ENCODE measurements at places on chromosomes 4 and X.

DNA sequence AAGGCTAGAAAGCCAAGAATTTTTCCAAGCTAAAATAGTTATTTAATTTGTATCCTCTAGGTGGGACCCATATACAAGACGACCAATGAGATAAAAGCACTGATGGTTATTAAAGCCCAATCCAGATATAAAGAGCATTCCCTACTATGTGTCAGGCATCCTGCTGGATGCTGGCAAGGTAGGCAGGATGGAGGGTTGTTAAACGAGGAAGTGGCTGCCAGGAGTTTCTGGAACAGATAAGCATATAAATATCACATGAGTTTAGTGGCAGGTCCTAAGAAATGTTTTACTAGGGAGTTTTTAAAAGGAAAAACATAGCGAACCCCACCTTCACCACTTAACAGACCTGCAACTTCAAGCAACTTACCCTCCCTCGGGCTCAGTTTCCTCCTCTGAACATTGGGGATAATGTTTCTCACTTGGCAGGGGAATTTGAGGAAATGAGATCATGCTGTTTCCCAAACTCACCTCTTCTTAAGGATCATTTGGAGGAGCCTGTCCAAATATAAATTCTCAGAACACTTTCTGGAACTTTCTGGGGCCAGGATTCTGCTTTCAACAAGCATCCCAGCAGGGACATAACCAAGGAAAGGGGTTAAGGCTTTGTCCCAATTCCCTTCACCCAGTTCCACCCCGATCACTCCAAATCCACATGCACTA, 94.3 kb upstream of the LDB2 start:
- DNase-seq = no peak

- DNase-seq = no peak
Measured at GRCh38 chr4:98603683-98604521, 54.5 kb downstream of the TSPAN5 start.

GRCh38 chrX:110847334-110847733, 51.7 kb upstream of the CHRDL1 start:
- no peak for DNase-seq

DNA sequence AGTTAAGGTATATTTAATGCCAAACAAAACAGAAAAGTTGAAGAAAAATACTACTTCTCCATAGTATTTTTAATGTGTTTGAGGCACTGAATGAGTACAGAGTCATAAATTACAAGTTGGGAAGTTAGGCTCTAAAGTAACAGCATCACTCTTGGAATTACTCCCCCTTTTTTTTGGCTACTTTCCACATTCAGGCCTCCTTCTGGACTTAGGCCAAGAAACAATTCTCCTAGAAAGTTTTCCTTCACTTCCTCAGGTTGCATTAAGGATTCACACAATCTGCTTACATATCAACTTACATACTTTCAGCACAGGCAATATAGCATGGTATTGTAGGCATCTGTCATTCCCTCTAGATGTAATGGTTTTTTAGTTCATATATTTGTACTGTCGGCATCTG, 52.1 kb downstream of the TMEM165 start:
- DNase-seq = no peak

DNA sequence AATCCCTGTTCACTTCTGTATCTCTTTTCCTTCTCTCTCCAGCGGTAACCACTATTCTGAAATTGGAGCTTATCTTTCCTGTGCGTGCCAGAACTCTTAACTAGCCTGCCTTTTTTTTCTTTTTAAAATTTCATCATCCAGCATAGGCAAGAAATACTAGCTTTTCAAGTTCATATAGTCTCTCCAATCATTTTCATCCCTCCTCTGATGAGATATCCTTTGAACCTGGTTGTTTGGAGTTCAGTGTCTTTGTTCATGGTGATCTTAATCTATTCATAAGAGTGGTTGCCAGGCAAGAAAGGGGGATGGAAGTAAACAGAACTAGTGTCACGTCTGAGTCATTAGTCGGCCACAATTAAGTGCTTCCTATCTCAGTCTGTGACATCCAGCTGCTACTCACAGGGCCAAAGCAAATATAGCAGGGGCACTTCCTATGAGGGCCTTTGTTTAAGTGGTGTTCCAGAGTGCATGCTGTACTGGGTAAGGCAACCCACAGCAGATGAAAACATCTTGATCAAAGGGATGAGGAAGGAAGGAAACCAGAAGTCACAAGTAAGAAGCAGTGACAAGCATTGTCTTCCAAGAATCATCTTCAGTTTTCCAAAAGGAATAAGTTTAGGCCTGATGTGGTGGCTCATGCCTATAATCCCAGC, 56.4 kb upstream of the XIAP start:
- no peak for DNase-seq

GRCh38 chr4:105548483-105548882, 3.9 kb upstream of the ARHGEF38 start:
- DNase-seq = no peak

GRCh38 chr4:151395873-151396272, 13.1 kb upstream of the FHIP1A start:
- DNase-seq = no peak

DNA sequence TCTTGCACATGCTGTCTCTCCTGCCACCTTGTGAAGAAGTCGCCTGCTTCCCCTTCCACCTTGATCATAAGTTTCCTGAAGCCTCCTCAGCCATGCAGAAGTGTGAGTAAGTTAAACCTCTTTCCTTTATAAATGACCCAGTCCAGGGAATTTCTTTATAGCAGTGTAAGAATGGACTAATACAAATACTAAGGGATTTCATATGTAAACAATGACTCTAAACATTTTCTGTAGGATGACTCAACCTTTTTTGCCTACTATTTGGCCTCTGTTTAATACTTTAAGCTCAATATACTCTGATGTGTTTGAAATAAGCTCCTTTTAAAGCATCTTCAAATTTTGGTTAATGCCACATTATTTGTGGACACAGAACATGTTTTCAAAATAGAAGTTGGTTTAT, 813.5 kb upstream of the SLIT2 start:
- no peak for DNase-seq

- no peak for DNase-seq
Measured at GRCh38 chrX:80602036-80602860, 182.0 kb downstream of the TENT5D start.

DNA sequence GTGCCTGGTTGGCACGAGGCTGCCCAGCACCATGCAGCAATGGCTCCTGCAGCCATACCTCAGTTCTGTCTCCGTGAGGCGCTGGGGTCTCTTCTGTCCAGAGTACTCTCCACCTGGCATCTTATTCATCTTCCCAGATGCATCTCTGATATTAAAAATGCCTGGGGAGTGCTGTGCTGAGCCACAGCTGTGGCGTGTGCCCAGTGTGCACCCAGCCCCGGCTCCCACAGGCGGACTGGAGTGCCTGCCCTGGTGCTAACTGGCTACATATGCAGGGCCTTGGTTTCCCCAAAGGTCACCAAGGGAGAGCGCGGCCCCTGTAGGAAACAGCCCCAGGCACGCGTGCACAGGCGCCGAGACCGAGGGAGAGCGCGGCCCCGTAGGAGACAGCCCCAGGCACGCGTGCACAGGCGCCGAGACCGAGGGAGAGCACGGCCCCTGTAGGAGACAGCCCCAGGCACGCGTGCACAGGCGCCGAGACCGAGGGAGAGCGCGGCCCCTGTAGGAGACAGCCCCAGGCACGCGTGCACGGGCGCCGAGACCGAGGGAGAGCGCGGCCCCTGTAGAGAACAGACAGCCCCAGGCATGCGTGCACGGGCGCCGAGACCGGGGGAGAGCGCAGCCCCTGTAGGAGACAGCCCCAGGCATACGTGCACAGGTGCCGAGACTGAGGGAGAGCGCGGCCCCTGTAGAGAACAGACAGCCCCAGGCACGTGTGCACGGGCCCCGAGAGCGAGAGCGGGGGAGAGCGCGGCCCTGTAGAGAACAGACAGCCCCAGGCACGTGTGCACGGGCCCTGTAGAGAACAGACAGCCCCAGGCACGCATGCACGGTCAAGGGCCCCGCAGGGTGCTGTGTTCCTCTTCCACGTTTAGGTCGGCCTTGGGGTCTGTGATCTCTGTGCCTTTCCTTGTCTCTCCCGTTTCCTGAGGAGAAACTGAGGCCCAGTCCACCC, 14.5 kb downstream of the TMEM175 start:
- no peak for DNase-seq

GRCh38 chrX:2251211-2251610, 249.6 kb downstream of the DHRSX start:
- DNase-seq = no peak

DNA sequence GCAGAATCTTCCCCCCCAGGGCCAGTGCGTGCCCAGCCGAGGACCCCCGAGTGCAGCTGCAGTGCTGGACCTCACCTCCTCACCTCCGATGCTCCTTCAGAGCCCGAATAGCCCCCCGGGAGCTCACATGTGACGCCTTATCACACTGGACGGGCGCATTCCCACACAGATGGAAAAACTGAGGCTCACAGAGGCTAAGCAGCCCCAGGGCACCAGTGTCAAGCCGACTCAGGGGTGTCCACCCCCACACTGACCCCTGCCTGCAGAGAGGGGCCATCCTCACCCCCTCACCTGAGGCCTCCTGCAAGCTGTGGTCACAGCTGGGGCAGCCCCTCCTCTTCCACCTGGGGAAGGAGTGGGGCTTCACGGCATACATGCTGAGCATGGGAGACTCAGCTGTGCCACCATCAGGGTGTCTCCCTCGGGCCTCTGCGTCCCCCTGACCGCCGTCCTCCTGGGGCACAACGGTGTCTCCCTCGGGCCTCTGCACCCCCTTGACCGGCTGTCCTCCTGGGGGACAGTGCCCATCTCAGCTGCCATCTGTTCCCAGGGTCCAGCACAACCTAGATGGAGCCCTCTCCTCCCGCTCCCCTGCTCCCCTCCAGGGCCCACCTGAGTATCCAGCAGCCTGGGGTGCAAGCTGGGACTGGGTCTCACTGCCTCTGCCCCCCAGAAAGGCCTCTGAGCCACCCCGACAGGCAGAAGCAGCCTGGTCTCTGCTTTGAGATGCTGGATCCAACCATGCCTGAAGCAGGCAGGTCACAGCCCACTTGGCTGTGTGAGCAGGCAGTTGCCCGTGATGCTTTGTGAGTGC, 85.3 kb upstream of the NKX1-1 start:
- no peak for DNase-seq

GRCh38 chr4:39732728-39733127, 34.8 kb downstream of the UBE2K start:
- DNase-seq = no peak

All from coronary artery (tissue), 2 donors.